ENCODE measurements at places on chromosomes 5 and 9.

DNA sequence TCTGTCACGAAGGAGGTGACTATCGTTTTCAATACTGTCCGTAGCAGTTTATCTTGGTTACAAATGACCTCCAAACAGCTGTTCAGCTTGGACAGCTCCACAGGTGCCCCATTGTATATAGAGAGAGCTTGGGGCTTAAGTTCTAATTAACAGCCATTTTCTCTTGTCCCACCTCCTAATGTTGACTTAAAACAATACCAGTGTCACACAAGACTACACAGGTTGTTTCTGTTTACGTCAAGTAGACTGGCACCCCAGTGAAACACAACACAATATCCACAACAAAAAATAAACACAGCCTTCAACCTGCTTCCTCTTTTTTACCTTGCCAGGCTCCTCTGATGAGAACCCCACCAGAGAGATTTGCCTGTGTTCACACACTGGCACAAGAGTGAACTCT, 39.8 kb upstream of the TLE1 start:
- peak; percentile 29 for DNase-seq

DNA sequence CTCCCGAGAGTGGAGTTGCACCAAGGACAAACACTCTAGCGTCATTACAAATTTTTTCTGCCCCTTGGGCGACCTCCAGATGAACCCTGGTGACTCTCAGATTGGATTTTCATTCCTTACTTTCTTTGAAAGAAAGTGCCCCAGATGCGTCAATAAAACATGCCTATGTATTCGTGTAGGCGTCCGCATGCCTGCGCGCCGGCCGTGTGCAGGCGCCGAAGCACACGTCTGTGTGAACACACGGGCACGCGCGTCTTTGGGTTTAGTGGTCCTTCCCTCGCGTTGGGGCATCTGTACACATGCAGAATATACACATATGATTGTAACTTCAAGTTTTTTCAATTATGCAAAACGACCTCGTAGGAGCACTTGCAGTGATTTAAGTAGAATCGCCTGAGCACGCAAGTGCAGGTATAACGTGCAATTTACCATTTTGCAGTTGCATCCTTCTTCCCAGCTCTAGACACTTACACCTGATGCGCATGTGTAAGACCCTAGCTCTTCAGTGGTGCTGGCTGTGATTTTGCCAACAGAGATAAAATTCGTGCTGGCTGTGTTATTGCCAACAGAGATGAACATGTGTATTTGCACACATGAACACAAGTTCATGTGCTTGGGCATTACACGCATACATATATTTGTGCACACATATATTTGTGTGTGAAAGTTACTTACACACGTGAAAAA, 1.9 kb upstream of the LHX2 start:
- no peak for DNase-seq

DNA sequence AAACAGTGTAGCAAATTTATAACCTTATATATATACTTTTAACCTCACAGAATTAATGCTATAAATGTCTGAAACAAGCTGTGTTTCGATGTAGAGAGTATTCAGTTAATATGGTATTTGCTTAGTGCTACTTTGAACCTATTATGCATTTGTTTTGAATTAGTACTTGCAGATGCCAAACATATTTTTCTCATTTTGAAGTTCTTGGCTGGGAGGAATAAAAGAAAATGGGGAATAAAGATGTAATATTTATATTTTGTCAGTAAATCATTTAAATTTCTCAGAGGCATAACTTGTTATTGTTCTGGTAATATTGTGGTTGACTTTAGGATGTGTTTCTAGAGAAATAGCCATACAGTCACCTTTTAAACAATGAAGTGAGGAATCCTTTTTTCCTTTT, 175.9 kb upstream of the IZUMO3 start:
- DNase-seq, result no peak

- no peak for DNase-seq
Observed at GRCh38 chr5:102649731-102650130, 105.4 kb upstream of the PAM start.

DNA sequence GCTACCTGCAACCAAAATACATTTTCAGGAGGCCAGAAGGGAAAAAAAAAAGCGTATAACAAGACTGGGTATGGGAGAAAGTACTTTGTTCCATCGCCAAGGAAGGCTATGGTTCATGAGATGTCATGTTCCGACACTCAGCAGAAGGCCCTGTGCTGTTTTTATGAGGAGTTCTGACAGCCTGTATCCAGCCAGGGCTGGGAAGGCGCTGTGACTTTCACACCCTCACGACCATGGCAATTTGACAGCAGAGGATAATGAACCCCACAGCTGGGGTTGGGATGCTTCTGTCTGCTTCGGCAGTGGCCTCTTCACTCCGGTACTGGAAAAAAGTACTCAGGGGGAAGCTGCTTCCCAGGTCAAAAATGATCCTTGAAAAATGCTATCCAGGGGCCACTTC, 154.4 kb downstream of the PRELID2 start:
- no peak for DNase-seq

GRCh38 chr9:136088939-136089696, 6.0 kb downstream of the NACC2 start:
- DNase-seq, result no peak

GRCh38 chr5:158521995-158522394, 577.7 kb downstream of the EBF1 start:
- DNase-seq, result no peak

DNA sequence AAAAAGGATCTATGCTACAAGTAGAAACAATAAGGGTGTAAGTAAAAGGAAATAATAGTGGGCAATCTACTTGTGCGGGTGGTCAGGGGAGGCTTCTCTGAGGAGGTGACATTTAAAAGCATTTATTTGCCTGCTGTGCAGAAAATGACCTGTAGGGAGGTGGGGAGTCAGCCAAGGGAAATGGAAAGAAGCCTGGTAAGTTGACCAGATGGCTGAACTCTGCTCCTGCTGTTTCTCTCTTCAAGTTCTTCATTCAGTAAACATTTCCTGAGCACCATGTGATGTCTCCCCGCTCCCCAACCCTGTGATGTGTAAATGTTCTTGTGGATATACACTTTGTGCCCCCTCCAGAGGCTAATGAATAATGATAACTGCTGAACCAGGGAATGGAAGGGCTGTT, 9.9 kb upstream of the SPIN1 start:
- peak; percentile 37 for DNase-seq

DNA sequence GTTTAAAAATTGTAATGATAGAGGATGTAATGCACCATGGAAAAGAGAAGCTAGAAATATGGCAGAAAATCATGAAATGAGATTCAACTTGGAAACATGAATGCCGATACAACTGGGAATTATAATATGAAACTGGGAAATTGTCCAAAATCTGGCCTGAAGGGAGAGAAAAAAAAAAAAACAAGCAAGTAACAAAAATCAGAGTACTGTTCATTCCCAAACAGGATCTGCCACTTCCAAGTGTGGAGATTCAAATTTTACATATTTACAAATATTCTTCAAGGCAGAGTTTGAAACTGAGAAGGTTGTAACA, 56.6 kb upstream of the MOCS2 start:
- no peak for DNase-seq

- peak; percentile 22 for DNase-seq
Observed at GRCh38 chr9:123267481-123268198, 746 bp downstream of the STRBP start.

- DNase-seq, result no peak
Observed at GRCh38 chr9:17521100-17521855, 57.6 kb upstream of the SH3GL2 start.

DNA sequence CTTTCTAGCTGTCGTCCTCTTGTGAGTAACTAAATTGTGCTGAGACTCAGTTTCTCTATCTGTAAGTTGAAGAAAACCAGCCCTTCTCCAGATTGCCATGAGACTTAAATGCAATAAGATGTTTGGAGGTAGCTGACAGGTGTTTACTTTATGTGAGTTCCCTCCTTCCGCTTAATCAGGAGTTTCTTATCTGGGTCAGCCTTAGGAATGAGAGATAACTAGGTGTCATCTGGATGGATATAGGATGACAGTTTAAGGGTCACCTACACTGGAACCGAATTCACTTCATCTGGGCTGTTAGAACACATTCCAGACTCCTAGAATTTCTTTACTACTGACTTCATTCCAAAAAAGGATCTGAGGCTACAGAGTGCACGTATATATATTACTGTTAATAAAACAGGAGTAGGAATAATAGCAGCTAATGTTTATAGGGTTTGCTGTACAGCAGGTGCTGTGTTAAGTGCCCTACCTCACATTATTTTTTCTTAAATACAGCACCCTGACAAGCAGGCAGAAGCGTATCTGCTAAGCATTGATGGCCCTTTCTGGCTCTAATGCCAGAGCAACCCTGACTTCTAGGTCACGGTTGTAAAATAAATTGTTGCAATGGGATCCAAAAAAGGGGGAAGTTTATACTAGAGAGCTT, 30.0 kb upstream of the CPEB4 start:
- no peak for DNase-seq

DNA sequence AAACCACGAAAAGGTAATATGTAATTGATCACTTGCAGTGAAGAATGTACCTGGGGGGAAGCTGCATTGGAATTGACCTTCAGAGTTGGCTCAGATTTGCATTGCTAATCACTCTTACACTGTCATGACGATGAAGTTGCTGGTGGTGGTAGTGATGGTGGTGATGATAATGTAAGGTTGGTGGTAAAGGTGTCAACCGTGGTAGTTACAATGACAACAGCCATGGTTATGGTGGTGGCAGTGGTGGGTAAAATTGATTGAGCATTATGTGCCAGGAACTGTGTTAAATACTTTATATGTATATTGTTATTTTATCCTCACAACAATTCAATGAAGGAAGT, 282.4 kb downstream of the NR3C1 start:
- no peak for DNase-seq

DNA sequence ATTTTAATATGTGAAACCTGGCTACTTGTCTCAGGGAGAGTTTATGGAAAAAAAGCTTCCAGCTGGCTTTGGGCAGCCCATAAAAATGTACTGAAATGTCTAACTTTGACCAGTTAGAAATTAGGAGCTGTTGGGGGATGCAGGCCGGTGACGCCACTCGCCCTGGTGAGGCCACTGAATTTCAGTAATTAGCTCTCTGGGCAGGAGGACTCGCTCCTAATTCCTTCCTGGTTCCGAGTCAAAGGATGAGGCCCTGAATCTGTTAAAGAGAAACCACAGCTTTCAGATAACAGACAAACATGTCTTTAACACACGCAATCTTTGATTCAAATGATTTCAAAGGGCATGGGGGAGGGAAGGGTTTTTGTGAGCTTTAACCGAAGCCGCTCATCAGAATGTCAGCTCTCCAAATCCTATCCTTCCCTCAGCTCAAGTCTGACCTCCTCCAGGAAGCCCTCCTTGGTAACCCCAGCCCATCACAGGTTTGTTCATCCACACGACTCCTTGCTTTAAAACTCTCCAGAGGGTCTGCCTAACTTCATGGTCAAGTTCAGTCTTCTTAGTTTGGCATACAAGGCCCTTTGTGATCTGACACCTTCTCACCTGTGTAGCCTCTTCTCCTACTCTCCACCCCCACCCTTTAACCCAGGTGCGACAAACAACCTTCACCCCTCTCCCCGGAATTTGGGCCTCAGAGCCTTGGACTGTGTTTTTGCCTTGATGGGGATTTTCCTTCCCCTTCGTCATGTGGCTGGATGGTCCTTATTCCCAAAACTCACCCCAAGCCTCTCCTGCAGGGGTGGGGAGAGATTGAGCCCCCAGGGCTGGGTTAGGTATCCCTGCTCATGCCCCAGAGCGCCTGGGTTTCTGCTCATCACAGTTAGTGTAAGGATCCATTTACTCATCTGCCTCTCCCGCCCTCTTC, 13.6 kb upstream of the PHF19 start:
- DNase-seq, result no peak

Data from common myeloid progenitor, CD34-positive (primary cell).